ENCODE measurements at places on chromosomes 3 and 15.

DNA sequence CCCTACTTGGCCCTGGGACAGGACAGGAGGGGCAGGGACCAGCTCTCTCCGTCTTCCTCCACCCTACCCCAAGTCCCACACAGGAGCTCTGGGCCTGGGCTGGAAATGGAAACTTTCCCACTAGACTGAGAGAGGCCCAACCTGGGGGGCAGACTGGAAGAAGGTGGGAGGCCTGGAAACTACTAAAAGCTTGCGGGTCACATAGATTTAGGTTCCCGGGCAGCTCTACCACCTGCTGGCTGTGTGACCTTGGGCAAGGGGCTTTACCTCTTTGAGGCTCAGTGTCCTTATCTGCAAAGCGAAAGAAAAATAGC, 49.9 kb upstream of the CCDC174 start:
- no peak for DNase-seq

DNA sequence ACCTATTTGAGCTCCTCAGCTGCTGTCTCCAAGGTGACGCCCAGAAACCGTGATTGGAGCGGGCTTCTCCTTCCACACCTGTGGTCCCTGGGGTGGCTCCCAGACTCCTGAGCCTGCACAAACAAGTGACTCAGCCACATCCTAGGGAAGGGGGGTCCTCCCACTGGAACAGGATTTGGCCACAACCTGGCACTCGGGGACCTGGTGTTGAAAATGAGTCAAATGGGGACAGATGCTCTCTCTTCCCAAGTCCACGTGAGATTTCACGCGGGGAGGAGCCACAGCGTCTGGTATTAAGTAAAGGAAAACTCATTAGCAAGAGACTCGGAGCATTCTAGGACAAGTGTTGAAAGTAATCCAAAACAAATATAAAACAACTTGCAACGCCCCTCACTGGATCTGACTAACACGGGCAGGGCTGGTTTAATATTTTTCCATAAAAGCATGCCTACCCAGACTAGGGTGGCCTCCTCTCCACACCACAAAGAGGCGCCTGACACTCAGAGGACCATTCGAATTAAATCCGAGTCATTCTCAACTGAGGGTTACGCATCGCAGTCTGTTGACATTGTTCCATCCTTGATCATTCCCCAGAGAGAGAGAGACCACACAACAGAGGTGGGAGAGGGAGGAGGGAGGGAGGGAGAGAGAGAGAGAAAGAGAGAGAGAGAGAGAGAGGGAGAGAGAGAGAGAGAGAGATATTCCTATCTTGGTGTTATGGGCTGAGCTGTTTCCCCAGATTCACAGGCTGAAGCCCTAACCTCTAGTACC, 74.4 kb downstream of the MGLL start:
- DNase-seq = no peak

GRCh38 chr3:186976837-186977750, 46.8 kb downstream of the ST6GAL1 start:
- no peak for DNase-seq

DNA sequence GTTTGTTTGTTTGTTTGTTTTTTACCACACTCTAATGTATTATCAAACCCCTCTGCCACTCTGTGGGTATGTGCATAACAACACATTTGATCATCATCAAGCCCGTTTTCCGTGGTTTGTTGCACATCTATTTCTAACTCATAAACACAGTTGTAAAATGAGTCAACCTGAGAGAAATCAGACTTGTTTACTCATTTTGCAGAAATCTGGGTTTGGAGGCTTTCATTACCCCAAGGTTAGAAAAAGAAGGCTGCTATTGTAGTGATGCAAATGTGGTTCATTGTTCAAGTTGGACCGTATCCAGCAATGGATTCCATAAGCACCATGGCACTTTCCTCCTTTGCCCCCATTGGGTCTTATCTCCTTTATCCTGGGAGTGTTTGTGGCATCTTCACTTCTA, 353.2 kb upstream of the SOX2 start:
- DNase-seq = no peak

DNA sequence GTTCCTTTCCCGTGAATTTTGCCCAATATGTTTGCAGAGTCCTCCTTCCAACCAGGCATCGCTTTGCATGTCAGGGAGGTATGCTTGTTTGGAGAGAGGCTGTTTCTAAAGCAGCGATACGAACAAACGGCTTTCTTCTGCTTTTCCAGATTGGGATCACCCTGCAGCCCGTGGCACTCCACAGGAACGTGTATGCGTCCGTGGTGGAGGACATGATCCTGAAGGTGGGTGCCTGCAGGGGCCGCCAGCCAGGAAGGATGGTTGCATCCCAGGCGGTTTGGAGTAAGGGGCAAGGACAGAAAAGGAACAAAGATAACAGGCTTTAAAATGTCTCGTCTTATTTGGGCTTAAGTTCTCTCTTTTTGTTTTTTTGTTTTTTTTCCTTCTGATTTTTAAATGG, 17.5 kb downstream of the MAP6D1 start:
- no peak for DNase-seq

GRCh38 chr15:38587214-38587613, 22.6 kb upstream of the RASGRP1 start:
- DNase-seq = peak; percentile 50

DNA sequence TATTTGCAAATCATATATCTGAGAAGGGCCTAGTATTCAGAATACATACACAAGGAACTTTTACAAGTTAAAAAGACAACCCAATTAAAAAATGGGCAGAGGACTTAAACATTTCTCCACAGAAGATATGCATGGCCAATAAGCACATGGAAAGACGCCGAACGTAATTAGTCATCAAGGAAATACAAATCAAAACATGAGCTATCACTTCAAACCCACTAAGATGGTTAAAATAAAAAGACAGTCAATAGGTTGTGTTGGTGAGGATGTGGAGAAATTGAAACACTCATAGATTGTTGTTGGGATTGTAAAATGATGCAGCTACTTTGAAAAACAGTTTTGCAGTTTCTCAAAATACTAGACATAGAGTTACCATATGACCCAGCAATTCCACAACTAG, 61.2 kb upstream of the NEO1 start:
- DNase-seq = no peak

- no peak for DNase-seq
Observed at GRCh38 chr15:46708226-46708625, 1009.1 kb upstream of the SEMA6D start.

DNA sequence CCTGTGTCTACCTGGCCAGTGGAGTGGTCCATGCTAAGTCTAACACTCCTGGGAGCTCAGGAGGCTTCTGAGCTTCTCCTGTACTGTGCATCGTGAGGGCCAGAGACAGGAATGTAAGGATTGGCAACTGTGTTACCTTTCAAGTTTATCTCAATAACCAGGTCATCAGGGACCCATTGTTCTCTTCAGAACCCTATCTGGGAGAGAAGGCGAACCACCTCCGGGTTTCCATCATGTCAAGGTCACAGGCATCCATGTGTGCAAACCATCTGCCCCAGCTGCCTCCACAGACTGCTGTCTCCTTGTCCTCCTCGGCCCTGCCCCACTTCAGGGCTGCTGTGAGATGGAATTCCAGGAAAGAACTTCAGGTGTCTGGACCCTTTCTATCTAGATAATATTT, 5.9 kb downstream of the ANKRD63 start:
- no peak for DNase-seq

DNA sequence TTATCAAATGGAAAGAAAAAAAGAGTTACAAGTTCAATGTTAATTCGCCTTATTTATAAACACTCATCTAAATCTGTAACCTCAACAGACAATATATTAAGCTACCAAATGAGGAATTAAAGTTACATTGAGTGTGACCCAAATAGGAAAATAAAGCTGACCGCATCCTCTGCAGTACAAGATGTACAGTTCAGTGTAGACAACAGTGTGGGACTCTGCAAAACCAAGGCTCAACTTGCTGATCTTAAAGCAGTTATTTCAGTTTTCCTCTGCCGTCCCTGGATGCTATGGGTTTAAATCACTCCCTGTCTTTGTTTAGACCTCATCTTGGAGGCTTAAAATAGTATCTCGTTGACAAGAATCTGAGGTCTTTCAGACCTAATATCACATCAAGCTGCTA, 458.8 kb downstream of the MECOM start:
- no peak for DNase-seq

DNA sequence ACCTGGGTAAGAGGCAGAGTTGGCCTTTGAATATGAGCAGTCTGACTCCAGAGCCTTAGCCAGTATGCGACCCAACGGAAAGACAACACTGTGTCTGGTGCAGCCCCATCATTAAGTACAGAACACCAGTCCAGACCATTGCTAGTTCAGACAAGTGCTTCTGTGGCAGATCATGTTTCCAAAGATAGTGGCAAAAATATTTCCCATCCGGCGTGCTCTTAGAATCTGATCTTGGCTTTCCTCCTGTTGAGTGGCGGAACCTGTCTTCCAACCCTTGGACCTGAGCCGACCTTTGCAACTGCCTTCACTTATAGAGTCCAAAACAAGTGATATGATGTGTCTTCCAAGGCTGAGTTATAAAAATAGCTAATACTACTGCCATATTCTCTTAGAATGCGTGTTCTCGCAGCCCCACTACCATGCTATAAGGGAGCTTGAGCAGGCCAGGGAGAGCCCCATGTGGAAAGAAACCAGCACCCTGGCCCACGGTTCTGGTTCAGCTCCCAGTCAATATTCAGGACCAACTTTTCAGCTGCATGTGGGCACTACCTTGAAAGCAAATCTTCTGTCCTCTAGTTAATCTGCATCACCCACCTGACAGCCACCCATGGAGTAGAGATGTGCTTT, 322.4 kb upstream of the SLCO3A1 start:
- DNase-seq = no peak

DNA sequence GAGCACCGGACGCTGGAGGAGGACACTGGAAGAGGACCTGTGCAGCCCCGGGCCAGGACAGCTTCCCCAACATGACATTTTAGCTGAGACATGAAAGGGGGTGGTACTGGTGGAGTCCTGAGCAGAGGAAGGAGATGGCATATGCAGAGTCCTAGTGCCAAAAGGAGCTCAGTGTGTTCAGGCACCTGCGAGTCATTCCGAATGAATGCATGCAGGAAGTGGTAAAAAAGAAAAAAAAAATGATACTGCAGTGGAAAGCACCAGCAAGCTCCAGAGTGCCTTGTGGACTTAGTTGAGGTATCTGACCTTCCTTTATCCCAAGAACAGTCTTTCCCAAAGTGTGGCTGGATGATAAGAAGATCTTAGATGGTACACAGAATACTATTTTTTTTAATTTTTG, 6.6 kb upstream of the ZNF148 start:
- DNase-seq = no peak

DNA sequence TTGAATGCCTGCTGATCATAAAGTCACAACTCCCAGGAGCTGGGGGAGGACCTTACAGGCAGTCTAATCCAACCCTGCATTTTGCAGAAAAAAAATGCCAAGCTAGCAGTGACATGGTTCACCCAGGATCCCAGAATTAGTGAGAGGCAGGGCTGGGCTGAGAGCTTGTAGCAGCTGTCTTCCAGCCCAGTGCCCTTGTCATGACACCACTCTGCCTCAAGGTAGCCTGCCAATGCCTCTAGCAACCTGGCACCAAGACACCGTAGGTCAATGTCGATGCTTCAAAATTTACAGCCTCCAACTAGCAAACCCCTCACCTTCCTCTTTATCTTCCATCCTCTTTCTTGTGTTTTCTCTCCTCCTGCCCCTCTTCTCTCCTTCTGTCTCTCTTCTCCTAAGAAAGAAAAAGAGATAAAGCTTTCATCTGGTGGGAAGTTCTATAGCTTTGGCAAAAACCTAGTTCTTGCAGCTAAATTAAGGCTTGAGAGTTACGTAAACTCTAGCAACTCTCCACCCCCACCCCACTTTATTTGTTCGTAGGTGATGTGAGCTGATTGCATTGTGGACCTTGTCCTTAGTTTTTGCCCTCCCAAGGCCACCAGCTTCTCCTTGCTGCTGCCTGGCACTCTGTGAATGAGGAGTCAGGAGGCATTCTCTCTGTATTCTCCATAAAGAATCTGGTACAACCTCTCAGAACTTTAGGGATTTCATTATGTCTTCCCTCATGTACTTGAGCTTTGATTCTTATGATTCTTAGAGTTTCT, 18.3 kb upstream of the BFSP2 start:
- DNase-seq = no peak

DNA sequence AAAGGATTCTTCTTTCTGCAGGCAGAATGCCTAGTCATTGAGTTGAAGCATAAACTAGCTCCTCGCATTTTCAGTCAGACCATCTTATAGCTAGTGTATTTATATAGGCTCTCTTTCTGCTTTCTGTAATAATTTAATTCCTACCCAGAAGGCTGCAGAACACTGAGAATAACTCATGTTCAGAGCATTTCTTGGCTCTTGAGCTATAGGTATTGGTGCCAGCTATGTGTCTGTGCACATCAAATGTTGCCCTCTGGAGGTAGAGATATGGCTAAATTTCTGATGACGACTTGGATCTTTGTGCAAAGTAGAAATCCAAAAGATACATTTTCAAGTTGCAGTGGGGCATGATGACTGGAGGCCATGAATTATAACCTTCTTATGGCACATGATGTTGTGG, 336.2 kb upstream of the TPM1 start:
- no peak for DNase-seq

DNA sequence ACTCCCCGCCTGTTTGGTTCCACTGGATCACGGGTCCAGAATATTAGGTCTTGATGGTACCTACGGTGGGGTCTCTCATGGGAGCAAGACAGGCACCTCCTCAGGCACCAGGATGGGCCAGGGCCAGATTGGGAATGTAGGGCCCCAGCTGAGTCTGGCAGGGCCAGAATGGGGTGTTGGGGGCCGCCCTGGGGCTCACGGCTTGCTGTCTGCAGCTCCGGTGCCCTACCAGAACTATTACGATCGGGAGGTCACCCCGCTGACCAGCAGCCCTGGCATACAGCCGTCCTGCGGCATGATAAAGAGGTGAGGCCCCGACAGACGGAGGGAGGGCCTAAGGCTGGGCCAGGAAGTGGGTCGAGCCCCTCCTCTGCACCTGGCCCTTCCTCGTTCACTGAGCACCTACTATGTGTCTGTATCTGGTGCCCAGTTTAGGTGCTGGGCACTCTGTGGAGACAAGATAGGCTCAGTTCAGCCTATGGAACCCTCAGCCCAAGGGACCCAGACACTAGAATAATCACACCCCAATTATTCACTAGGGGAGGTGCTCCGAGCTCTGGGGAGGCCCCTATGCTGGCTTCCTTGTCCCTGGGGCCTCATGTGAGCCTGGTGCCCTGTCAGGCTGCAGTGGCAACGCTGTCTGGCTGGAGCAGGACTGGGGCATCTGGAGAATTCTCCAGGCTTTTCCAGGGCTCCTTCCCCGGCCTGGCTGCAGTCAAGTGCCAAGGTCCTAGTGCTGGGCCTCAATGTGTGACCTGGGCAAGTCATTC, 37.9 kb downstream of the PSTPIP1 start:
- DNase-seq = no peak

- DNase-seq = no peak
Observed at GRCh38 chr15:81013396-81013929, 12.7 kb downstream of the TLNRD1 start.

GRCh38 chr15:39448409-39448808, 132.5 kb upstream of the THBS1 start:
- no peak for DNase-seq

DNA sequence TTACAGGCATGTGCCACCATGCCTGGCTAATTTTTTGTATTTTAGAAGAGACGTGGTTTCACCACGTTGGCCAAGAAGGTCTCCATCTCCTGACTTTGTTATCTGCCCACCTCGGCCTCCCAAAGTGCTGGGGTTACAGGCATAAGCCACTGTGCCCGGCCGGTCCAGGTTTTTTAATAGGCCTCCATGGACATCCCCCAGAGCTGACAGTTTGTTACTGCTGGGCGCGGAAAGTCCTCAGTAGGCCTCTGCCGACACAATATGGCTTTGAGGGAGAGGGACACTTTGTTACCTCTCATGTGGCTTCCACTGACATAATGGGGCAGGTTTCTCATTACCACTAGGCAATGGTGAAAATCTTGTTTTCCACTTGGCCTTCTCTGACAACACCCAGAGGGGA, 152.0 kb downstream of the WNT7A start:
- no peak for DNase-seq
